ENCODE measurements at places on chromosomes 3 and 15.

DNA sequence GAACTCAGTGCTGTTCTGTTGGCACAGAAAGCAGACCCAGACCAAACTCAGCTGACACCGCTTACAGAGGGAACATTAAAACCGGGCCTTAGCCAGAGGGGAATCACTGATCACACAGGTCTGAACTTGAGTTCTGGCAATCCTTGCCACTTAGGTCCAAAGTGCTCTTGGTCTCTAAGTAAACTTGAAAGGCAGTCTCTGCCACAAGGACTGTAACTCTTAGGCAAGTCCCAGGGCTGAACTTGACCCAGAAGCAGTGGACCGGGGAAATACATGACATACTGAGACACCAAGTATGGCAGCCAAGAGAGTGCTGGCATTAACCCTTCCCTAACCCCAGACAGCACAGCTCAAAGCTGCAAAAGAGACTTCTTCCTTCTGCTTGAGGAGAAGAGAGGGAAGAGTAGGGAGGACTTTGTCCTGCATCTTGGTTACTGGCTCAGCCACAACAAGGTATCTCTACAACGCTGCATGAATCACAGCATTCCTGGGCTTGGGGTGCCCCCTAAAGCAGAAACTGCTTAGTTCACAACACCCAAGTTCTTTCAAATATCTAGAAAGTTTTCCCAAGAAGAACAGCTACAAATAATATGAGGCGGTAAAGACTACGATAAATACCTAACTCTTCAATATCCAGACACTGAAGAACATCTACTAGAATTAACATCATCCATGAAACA, 32.5 kb downstream of the NAALADL2 start:
- H3K4me3 ChIP-seq, result no peak overlapping the region
- H3K4me1 ChIP-seq, result no peaks in the 10 kb centered on the region
- no peaks in the 10 kb centered on the region for H3K27me3 ChIP-seq
- no peaks in the 10 kb centered on the region for H3K36me3 ChIP-seq
- no peak overlapping the region for H3K27ac ChIP-seq

GRCh38 chr3:185153171-185153771, 411 bp upstream of the C3orf70 start:
- peak overlapping the region; percentile 69 for H3K4me3 ChIP-seq
- H3K27me3 ChIP-seq, result peaks cover 29% of the 10 kb centered on the region
- peak; percentile 8 for DNase-seq

- no peak overlapping the region for H3K27ac ChIP-seq
- H3K27me3 ChIP-seq, result peaks cover 2% of the 10 kb centered on the region
- no peak overlapping the region for H3K4me3 ChIP-seq
- no peaks in the 10 kb centered on the region for H3K36me3 ChIP-seq
- no peaks in the 10 kb centered on the region for H3K4me1 ChIP-seq
Measured at GRCh38 chr15:88225461-88225860, 31.1 kb downstream of the NTRK3 start.

- peaks cover 73% of the 10 kb centered on the region for H3K4me1 ChIP-seq
- peak overlapping the region; percentile 57 for H3K27ac ChIP-seq
- H3K27me3 ChIP-seq, result no peaks in the 10 kb centered on the region
- peaks cover 9% of the 10 kb centered on the region for H3K36me3 ChIP-seq
Measured at GRCh38 chr15:41932511-41933289, 38.8 kb upstream of the SPTBN5 start.

Measured in activated naive CD4-positive, alpha-beta T cell treated with anti-CD3 and anti-CD28 coated beads for 36 hours (primary cell).